ENCODE measurements at places on chromosomes 4 and X.

- peak; percentile 21 for DNase-seq
Observed at GRCh38 chr4:88054901-88055300, 47.5 kb downstream of the PKD2 start.

DNA sequence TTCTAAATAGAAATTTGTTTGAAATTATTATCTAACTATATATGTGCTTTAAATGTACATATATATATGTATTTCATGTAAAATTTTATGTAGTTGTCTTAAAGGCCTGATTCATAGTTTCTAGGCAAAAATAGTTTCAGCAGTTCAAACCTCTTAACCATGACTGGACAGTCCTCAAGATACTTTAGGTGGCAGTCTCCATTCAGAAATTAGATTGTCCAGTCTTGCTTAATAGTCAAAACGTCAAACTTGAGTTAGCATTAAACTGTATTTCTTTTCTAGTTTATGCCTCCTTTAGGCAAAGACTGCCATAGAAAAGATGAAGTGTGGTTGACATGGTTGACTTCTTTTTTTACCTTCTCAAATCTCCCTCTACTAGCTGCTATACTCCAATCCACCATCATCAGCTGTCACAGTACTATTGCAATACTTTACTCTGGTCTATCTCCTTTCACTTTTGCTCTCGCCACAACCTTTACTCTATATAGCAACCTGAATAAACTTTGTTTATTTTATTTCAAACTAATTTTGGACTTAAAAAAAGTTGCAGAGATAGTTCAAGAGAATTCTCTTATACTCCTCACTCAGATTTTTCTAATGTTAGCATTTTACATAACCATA is 395.6 kb upstream of the DIPK2B start:
- DNase-seq, result no peak

GRCh38 chr4:90883519-90883918 is 756.3 kb downstream of the CCSER1 start:
- DNase-seq, result no peak

GRCh38 chr4:3406021-3406420 is 35.7 kb upstream of the HGFAC start:
- no peak for DNase-seq

DNA sequence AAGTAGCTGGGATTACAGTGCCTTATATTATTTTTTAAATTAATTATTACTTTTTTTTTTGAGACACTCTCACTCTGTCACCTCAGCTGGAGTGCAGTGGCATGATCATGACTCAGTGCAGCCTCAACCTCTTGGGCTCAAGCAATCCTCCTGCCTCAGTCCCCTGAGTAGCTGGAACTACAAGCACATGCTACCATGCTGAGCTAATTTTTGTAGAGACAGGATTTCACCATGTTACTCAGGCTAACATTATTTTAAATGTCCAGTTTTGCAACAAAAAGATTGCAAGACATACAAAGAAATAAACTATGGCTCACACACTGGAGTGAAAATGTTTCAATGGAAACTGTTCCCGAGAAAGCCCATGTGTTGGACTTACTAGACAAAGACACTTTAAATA is 59.2 kb downstream of the MND1 start:
- no peak for DNase-seq

DNA sequence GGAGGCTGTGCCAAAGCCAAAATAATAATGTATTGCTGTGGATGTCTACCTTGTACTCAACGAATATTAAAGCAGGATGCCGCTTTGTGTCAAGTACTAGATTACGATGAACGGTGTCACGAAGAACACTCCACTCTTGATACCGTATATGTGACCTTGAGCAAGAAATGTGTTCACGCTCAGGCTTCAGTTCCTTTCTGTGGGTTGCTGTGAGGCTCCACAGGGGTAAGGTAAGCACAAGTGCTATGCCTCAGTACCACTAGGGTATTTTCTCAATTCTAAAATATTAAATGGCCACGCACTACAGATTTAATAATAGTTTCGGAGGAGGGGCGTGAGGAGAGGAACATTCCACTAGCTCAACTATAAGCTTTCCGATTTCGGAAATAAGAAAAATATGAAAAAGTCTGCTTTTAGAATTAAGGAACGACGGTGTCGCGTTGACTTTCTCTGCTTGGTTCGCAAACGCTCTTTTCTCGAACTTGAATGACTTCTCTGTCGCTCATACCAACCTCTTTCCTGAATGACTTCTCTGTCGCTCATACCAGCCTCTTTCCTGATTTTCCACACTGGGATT is 607 bp upstream of the SCOC start:
- peak; percentile 4 for DNase-seq

DNA sequence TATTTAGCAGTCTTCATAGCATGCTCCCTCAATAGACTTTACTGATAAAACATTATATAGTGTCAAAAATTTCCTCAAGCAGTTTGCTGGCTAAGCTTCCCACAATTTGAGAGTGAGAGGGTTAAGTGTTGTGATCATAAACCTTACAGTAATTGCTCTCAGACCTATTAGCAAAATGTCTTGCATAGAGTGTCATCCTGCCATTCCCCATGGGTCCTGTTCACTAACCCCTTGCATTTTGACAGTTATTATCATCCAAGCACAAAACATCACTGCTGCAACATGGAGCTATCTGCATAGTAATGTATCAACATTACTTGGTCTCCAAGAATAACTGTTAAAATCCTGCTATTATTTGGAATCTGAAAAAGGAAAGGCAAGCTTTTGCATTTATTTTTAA is 196.1 kb upstream of the GK2 start:
- no peak for DNase-seq
